ENCODE measurements at places on chromosomes 16 and 17.

DNA sequence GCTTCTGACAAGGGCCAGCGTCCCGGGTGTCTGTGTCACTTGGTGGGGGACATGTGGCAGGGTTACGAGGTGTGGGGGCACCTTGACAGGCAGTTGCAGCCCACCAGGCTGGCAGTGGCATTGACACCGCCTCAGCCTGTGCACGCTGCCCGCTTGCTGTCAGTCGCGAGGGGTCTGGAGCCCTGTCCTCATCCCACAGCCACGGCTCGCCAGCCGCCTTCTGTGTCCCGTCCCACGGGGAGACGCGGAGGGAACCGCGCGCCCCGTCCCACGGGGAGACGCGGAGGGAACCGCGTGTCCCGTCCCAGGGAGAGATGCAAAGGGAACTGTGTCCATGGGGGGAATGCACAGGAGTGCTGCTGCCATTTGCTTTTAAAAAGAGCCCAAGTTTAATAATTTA lies 3.5 kb downstream of the PABPN1L start:
- no peak for DNase-seq

GRCh38 chr17:965311-965989 lies 14.1 kb downstream of the NXN start:
- DNase-seq: no peak

DNA sequence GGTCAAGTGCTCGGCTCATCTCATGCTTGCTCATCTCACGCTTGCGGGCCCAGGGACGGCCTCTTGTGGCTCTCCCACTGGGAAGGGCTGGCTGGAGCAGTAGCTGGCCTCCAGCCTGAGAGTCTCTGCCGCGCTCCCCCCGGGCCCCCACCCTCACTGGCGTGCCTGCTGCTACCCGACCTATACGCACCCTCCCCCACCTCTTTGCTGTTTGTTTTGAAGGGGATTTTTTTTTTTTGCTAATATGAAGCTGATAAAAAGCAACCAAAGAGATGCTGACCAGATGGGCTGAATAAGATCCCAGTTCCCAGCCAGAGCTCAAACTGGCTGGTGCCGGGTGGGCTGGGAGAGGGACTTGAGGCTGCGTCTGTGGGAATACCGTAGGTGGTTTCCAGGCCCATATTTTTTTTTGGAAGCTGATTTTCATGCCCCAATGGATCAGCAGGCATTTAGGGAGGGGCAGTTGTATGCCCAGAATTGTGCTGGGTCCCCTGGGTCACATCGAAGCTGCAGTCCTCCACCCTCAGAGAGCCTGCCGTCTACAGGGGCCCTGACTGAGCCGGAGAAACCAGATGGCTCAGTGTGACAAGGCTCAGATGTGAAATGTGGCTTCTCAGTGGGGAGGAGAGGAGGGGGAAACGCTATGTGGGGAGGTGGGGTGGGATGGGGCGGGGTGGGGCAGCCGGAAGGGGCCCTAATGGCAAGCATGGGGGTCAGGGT lies 115.0 kb downstream of the RAP1GAP2 start:
- DNase-seq: no peak

DNA sequence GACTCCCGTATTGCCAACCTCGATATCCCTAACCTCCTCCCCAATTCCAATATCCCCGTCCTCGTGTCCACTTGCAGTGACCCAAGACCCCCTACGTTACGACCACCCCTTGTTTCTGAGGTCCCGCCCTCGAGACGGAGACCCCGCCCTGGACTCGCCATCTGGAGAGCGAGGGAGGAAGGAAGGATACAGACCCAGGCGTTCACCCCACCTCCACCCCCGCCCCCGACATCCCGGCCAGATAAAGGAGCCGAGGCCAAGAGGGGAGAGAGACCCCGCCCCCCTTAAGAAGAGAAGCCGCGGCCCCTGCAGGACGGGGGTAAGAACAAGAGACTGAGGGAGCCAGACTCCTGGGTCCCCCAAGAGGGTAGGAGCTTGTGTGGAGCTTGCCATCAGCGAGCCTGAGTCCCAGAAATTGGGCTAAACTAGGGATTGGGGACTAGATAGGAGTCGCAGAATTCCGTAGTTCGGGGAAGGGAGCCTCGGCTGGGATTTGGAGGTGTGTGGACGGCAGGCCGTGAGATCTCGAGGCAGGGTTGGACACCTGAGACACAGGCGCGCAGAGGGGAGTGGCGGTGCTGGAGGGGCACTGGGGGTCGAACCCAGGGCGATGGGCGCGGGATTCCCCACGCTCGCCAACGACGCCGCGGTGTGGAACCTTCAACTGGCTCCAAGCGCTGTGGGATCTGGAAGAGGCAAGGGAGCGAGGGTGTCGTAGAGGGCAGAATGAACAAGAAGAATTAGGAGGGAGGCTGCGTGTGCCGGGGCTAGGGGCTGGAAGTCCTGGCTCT lies at the start of gene BCL6B:
BCL6B (plus strand) TSS at position 270 of the 791 bp plus-strand sequence. CDS start 622 bp downstream, outside the sequence.
- no peak for DNase-seq

GRCh38 chr16:15976225-15976812 lies 26.9 kb downstream of the ABCC1 start:
- no peak for DNase-seq

DNA sequence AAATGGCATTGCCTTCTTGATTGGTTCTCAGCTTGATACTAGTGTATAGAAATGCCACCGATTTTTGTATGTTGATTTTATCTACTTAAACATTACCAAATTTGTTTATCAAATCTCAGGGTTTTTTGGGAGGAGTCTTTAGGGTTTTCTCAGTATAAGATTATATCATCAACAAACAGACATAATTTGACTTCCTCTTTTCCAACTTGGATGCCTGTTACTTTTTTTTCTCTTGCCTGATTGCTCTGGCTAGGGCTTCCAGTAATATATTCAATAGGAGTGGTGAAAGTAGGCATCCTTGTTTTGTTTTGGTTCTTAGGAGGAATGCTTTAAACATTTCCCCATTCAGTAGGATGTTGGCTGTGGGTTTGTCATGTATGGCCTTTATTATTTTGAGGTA lies 29.1 kb downstream of the EFCAB13 start:
- no peak for DNase-seq

- DNase-seq: no peak
These were observed 33.3 kb upstream of the RGS9 start for GRCh38 chr17:65103896-65104295.

- DNase-seq: no peak
These were observed 113.4 kb upstream of the CDH8 start for GRCh38 chr16:62149631-62150030.

DNA sequence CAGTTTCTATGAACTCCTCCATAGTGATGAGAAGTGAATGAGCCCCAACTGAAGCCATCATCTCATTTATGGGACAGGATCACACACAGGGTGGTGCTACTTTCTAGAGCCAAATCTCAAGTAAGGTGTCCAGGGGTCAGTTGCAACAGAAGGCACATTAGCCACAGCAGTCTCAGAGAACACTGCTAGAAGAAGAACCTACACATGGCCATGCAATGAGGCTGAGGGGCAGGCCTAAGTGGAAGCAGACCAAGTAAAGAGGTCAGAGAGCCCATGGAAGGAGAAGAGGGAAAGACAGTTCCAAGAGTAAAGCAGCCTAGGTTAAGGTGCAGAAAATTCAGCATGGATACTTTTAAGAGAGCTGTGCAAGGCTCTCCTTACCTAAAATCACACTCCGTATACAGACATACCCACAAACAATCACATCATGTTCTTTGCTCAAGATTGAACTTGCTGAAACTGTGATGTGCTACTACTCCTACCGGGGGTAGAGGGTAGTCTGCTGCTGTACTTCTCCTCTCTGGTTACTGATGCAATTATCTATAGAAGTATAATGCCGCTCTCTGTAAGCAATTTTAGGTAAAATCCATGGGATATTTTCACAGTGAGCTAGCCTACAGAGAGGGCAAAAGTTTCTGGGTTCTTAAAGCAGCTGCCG lies 1.7 kb downstream of the ABCA8 start:
- no peak for DNase-seq

DNA sequence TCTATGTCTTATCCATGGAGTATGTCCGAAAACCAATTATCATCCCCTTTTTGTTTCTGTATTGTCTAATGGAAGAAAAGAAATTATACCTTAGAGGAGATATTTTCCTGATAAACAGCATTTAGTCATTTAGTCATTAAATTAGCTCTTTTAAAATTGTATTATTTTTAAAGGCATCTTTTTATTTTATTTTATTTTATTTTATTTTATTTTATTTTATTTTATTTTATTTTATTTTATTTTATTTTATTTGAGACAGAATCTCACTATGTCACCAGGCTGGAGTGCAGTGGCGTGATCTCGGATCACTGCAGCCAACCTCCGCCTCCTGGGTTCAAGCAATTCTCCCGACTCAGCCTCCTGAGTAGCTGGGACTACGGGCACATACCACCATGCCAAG lies 559.1 kb downstream of the CDH13 start:
- no peak for DNase-seq

DNA sequence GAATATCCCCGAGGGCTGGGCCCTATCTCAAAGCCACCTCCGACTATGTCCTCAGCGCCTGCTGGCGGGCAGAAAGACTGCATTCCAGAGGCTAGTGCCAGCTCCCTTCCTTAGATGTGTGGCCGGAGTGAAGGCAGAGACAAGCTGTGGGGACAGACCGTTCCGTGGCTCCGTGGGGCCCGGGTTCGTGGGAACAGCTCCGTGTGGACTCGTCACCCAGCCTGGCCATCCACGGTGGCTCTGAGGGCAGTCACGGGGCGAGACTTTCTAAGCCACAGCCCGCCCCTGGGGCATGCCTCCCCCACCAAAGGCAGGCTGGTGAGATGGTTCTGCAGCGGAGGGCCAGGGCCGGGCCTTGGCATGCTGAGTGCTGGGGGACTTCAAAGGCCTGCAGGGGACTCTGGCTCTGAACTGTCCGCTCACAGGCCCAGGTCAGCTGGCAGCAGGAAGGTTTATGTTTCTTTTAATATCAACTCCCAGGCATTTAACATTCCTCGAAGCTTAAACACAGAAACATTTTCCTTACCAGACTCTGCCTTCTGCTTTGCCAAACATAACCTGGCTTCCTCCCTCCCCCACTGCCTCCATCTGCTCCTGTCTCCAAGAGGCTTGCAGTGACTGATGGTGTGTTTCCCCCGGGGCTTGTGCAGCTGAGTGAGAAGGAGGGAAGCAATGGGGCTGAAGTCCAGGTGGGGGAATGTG lies 50.4 kb downstream of the TIMM22 start:
- no peak for DNase-seq

DNA sequence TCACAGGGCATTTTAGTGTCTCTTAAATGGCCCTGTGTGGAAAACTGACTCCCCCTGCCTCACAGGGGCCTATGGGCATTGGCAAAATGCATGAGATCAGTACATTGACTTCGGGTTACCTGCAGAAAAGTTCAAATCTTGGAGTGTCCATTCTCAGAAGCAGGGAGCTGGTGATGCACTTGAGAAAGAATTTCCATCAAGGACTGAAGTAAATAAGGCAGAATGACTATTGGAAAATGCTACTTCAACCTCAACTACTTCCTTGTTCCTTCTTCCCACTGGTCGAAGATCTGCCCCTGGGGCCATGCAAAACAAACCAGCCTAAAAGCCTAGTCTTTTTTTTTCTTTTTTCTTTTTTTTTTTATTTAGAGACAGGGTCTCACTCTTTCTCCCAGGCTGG lies 13.8 kb upstream of the GSDMA start:
- DNase-seq: no peak

- no peak for DNase-seq
These were observed 88.5 kb downstream of the ANKRD11 start for GRCh38 chr16:89401641-89402445.

DNA sequence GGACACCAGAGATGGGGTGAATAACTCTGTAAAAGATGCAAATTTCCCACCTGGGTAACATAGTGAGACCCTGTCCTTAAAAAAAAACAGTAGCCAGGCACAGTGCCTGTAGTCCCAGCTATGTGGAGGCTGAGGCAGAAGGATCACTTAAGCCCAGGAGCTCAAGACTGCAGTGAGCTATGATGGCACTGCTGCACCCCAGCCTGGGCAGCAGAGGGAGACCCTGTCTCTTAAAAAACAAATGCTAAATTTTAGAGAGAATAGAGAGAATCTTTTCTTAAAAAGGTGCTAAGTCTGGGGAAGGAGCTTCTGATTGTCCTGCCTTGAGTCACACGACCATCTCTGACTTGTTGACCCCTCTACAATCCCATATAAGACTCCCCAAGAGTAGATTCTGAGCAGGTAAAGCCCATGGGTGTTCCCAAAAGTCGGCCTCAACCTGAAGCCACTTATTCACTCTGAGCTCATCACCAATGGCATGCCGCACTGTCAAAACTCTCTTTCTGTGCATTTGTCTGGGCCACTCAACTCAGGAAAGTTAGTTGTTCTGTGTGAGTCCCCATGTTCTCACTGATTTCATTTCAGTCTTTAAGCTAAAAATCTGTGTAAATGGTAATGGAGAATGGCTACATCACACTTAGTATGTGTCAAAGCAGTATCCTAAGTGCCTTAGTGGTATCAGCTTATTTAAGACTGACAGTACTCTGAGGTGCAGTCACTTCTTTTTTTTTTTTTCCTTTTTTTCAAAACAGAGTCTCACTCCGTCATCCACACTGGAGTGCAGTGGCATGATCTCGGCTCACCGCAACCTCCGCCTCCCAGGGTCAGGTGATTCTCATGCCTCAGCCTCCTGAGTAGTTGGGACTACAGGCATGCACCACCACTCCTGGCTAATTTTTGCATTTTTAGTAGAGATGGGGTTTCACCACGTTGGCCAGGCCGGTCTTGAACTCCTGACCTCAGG lies 41.6 kb downstream of the PRKCB start:
- no peak for DNase-seq

DNA sequence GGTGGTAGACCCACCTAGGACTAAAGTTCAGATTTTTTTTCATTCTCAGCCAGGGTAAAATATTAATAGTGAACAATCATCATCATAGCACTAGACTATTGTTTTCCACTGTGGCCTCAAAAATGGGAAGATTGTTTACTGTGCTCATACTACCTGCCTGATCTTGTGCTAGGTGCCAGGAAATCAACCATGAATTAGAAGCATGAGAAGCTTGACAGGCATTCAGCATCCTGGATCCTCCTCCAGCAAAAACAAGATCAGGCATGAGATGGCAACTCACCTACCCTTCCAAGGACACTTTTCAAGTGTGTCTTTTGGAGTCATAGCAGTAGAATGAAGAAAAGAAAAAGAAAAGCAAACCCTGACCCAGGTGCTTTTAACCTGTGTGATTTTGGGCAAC lies 174.2 kb downstream of the CYLD start:
- no peak for DNase-seq

DNA sequence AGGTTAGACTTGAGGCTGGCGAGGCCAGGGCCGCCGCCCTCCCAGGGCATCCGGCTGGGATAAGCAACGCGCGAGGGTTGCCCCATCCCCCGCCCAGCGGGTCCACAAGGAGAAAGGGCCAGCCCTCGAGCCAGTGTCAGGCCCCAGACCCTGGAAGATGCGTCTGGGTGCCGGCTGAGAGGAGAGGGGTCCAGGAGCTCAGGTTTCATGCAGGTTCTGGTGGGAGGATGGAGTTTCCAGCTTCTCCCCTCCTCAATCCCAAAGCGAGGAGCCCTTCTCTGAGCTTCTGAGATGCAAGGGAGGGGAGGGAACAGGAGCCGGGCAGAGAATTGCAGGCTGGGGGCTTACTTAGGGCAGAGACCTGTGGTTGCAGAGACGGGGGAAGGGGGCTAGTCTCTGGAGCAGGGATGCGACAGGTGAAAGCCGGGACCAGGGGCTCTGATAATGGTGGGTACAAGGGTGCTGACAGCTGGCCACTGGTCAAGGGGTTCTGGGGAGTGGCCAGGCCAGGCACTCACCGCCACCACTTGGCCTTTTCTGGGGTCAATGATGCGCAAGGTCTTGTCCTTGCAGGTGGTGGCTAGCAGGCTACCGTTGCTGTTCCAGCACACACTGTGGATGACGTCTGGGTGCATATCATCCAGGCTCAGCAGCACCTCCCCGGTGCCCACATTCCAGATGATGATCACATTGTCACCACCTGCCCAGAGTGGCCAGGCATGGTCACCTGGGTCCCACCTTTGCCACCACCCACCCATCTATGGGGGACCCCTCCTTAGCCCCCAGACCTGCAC lies 4.2 kb downstream of the CORO6 start:
- no peak for DNase-seq

Data from stimulated activated CD4-positive, alpha-beta T cell treated with anti-CD3 and anti-CD28 coated beads, TNF-alpha, amount 100 ng/mL, for 24 hours (primary cell).